D721Med (cell line): ENCODE measurements at places on chromosomes 16 and 17.

- no peak for DNase-seq
These were observed 12.7 kb upstream of the HASPIN start for GRCh38 chr17:3710951-3711383.

- no peak for DNase-seq
These were observed 10.8 kb downstream of the SSH2 start for GRCh38 chr17:29918922-29919856.

GRCh38 chr17:2023692-2024571 is 1.2 kb downstream of the RTN4RL1 start:
- peak; percentile 90 for DNase-seq

DNA sequence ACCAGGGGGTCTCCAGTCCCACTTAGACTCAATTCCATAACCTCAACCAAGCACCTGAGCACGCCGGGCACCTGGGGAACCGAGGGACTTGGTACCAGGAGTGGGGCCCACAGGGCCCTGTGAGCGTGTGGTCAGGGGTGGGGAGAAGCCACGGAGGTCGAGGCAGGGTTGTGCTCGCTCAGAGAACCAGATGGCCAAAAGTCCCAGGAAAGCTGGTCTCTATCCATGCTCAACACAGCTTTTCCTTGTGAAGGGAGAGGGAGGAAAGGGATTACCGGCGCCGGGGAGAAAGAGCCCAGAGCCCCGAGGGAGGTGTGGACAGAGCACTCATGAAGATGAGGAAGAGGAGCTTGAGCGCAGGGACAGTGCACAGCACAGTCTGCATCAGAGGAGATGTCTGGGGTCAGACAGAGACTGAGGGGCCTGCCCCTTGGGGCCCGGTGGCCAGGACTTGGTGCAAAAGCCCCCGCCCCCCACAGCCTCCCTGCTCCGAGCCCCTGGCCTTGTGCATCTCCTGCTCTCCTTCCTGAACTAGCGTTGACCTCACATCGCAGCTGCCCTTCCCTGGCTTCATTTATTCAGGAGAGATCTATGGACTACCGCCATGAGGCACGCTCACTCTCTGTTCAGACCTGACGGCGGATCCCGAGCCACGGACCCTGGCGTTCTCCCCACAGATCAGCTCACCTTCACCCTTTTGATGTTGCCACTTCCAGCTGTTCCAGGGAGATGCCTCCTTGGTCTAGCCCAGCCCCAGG is 355.4 kb upstream of the TNRC6C start:
- DNase-seq = no peak

DNA sequence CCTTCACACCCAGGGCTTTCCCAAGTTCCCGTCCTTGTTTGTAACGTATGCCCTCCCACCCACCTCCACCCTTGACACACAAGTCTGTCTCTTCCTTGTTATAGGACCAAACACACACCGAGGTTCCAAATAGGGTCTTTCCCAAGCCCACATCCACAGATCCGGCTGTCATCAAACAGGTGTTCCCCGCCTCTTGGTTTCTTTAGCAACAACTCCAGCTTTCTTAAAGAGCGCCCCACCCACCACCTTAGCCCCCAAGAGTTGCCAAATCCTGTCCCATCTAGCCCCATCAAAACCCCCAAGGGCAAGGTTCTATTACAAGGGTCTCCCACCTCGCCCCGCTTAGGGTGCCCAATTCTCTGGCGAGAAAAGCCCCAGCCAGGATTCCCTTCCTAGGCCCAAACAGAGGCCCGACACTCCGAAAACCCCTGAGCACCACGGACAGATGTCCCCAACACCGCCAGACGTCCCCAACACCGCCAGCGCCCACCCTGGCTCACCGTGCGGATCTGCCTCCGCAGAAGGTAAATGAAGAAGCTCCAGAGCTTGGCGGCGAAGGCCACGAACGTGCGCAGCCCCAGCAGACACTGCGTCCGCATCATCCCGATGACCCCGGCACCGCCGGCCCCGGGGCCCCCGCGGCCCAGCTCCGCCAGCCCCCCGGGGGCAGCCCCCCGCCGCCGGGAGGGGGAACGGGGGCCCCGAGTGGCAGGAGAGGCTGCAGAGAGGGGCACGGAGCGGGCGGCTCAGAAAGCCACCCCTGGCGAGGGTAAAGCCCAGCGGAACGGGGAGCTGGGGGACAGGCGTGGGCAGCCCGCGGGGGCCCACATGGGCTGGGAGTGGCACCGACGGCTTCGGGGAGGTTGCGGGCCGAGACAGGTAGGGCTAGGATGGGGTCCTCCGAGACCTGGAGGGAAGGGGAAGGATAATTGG is 573 bp downstream of the CTDNEP1 start:
- no peak for DNase-seq

DNA sequence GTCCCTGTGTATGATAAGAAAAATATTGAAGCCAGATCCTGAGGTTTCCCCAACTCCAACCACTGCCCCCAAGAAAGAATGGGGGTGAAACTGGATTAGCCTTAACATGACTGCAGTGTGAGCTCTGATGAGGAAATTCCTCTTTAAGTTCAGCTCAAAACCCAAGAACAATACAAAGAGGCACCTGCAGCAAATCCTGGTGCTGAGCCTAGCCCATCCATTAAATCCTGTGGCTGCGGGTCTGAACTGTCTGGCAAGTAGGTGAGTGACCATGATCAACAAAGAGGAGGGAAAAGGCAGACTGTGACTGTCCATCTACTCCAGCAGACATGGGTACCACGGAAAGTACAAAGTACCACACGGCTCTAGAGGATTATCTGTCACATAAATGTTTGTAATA is 64.2 kb downstream of the CREBBP start:
- no peak for DNase-seq

GRCh38 chr16:22225060-22225459 is 19.0 kb downstream of the EEF2K start:
- DNase-seq = no peak
